ENCODE measurements at places on chromosomes 4 and X.

DNA sequence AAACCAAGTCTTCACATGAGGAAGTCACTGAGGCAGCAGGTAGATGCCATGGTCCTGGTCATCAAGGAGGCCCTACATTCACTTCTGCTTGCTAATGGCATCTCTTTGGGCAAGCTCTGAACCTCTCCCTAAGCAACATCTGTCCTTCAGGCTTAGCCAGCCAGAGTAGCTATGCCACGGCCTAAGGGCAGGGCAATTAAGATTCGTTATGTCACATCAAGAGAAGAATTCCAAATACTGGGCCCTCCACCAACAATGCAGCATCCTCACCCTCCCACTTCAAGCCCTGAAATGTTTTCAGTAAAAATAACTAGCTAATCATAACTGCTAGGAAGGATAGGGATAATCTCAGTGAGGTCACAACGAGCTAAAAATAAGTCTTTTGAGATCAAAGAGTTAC is 120.7 kb upstream of the HCCS start:
- DNase-seq: no peak

- DNase-seq: no peak
These were observed 427 bp downstream of the ZNF182 start for GRCh38 chrX:48003367-48003757.

DNA sequence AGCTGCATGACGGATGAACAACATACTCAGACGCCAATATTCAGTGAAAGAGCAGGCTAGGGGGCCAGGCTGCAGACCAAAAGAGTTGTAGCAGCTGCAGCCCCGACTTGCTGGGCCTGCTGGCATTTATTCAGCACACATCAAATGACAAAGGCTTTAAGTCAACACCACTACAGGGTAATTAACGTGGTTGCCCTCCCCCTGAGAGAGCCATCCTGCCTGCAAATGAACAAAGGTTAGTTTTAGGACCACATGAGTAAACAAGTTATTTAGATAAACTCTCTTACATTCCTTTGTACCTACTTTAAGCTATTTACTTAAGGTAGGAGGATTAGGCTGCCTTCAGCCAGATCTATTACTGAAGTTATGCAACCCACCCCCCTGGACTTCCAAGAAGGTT is 1329.1 kb downstream of the PCDH18 start:
- DNase-seq: no peak

DNA sequence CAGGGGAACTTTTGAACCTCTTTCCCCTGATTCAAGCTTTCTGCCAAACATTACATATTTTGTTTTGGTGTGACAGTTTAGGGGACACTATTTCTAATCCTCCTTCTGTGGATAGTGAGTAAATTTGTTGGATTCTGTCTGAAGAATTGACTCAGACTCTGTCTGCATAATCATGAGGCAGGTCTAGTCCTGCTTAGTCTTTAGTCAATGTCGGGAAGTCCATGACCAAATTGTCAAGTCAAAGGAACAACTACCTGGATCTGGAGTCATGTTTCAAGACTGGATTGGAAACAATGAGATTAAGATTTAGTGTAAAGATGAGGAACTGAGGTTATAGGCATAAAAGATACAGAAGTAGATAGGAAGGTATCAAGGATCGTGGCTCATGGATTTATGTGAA is 100.9 kb downstream of the MAGEB17 start:
- DNase-seq: no peak

DNA sequence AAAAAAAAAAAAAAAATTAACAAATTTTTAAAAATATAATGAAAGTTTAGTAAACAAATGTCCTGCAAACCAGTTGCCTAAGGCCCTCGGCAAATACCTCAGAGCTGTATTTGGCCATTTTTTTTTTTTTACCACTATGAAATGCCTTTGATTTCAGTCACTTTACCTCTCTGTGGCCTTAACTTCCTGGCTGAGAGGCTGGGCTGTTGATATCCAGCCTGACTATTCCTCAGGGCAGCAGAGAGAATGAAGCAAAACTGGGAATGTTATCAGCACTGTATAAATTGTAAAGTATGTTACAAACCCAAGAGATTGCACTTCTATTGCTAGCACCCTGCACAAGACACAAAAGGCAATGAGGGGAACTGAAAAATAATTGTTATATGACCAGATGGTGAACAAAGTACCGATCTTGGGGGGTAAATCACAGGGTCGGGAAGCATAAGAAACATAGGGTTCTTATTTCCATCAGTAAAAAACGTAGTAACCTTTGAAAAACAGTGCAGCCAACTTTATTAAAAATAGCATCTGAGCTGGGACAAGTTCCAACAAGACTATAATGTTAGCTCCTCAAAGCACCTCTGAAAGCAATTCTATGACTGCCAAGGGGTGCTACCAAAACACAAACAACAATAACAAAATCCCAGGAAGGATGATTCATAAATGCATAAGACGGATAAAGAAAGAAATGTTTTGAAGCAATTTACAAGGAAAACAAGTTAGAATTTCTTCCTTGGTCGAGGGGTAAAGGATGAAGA is 18.1 kb downstream of the USP46 start:
- DNase-seq: peak; percentile 61

- no peak for DNase-seq
These were observed 3.9 kb downstream of the PRSS12 start for GRCh38 chr4:118348886-118349285.

DNA sequence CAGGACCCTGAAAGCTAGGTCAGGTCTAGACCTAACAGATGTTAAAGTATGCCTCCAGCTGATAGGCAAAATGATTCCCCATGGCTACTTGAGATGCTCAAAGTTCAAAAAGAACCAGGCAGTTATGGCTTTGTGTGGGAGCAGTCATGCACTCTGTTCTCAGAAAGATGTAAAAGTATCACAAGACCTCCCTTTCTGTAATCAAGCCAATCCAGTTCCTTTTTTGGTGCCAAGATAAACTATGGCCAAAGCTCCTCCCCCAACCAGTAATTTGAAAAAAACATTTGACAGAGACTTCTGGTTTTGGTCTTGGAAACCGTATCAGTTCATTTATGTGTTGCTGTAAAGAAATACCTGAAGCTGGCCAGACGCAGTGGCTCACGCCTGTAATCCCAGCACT is 340.9 kb downstream of the CHIC1 start:
- DNase-seq: peak; percentile 81

DNA sequence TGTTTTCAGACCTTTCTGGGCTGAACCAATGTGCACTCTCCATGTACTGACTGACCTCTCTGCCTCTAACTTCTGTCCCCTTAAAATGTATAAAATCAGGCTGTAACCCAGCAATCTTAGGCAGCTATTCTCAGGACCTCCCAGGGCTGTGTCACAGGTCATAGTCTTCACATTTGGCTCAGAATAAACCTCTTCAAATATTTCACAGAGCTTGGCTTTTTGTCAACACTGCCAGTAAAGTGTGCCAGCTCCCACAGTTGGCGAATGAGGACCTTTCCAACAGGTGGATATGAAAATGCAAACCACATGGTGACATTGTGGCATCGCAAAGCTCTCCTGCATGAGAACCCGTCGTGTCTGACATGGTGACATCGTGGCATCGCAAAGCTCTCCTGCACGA is 76.4 kb downstream of the ACOX3 start:
- DNase-seq: no peak

DNA sequence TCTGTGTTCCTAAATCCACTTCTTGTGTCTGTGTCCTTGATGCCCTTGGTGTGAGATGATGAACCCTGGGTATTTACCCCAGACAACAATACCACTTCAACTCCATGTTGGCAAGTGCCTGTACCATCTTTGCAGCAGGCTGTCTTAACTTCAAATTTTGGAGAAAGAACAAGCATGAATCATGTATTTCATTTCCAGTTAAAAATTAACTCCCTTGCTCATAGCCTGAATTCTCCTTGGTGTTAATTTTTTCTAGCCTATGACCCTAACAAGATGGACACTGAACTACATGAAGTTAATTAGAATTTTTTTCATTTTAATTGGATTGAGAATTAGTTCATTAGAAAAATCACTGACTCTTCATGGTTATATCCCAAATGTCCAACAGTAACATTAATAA is 267.8 kb upstream of the INTU start:
- DNase-seq: no peak

GRCh38 chrX:134406356-134407064 is 53.5 kb upstream of the HPRT1 start:
- DNase-seq: peak; percentile 8

DNA sequence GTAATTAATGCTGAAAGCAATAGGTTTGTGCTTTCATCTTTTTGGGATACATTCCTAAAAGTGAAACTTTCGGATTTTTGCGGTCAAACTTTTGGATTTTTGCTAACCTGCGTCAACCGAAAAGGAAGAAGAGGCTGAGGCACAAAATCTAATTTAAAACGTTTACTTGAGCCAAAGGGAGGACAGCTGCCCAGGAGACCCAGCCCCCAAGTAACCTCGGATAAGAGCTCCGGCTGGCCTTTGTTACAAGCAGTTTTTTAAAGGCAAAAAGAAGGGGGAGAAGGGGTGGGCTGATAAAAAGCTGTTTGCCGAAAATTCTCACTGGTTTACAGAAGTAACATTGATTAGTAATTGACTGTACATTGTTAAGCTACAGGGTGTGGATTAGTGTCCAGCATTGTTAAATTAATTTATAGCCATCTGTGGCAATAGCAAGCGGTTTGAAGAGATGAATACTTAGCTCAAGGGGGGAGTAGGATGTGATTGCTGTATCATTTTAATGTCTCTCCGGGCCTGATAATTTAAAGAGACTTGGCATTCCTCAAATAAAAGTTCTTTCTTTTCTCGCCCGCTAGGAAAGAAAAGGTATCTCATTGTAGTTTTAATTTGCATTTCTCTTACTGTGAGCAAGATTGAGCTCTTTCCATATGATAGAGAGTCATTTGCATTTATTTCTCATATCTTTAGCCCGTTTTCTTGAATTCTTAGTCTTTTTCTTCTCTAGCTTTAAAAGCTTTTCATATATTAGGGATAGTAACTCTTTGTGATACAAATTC is 59.1 kb upstream of the USP9X start:
- DNase-seq: peak; percentile 37

DNA sequence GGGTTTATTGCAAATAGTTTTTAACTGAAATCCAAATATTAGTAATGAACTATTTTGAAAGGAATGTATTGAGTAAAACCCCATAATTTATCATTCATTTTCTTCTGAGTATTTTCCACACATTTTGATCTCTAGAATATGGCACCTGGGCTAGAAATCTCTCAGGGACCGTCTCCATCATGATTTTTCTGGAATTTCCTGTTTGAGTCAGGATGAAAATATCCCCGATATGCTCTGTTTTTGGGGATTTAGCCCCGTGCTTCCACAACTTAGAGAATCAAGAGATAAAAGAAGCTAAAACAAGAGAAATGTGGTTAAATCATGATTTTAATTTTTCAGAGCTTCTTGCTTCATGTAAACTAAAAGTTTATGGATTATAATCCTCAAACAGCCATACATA is 114.2 kb downstream of the SPCS3 start:
- no peak for DNase-seq

- DNase-seq: no peak
These were observed 18.5 kb downstream of the CD99 start for GRCh38 chrX:2709556-2709955.

All from choroid plexus epithelial cell (primary cell).